ENCODE measurements at places on chromosomes 2 and 18.

DNA sequence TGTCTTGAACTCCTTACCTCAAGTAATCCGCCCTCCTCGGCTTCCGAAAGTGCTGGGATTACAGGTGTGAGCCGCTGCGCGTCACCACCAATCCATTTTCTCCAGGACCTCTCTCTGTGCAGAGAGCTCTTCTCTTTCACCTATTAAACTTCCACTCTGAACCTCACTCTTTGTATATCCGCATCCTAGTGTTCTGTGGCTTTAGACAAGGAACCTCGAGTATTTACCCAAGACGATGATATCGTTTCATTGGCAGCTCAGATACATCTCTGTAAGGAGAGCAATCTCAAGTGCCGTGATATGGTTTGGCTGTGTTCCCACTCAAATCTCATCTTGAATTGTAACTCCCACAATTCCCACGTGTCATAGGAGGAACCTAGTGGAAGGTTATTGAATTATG, 15.1 kb upstream of the WDR33 start:
- no peak for DNase-seq

- DNase-seq = no peak
Measured at GRCh38 chr18:6537475-6537874, 122.8 kb upstream of the L3MBTL4 start.

GRCh38 chr2:95106081-95106480, 15.5 kb downstream of the MRPS5 start:
- DNase-seq = no peak

DNA sequence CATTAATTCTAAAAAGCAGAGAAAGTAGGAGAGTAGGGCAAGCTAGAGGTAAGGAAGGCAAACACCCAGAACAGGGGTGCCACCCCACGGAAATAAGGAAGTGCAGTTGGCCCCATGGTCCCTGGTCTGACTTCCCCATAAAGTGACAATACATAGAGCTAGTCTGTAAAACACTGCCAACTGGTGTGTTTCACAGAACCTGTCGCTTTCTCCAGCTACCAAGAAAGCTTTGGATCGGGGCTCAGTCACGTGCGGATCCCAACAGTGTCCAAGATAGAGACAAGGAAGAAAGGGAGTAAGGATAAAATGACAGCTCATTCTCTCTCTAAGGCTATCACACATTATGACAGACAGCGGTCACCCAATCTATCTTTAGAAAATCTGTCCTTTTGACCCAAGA, 36.4 kb downstream of the TBC1D8 start:
- DNase-seq = no peak

GRCh38 chr18:56407646-56408180, 230.7 kb downstream of the TXNL1 start:
- no peak for DNase-seq

- no peak for DNase-seq
Measured at GRCh38 chr2:137801228-137801627, 163.0 kb upstream of the HNMT start.

DNA sequence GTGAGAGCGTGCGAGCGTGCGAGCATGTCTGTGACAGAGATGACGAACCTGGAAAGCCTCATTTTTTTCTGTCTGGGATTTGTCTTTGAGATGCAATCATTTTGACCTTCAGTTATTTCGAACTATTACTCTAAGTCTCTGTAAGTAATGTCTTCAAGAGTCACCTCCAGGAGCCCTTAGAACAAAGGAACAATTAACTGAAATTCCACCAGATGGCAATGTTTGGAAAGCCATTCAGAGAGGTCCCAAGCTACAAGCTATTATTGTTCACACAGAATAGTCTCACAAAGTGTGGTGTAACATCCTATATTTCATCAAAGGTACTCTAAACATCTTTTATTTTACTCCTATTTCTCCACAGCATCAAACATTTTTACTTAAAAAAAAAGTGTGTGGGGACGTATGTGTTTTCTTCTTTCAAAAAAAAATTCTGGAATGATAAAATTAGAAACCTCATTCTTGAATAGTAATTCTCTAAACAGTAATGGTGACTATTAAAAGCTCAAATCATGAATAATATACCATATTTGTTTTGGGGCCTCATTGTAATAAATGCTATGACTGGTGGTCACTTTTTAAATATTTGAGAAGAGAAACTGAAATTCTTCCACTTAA, 35.1 kb upstream of the MAPRE2 start:
- no peak for DNase-seq

- DNase-seq = no peak
Measured at GRCh38 chr2:11017921-11018320, 106.2 kb downstream of the KCNF1 start.

DNA sequence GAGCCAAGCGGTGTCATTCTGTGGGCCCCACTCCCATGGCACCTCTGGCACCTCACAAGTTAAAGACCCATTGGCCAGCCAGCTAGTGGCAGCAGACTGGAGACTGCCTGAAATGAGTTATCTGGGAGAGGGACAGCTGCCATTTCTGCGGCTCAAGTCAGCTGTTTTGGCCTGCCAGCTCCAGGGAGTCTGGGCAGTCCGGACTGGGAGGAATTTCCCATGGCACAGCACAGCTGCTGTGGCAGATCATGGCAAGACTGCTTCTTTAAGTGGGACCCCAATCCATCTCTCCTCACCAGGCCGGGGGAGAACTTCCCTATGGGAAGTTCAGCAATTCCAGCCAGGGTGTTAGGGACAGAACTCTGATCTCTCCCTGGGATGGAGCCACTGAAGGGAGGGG, 2187.6 kb upstream of the CELF4 start:
- DNase-seq = no peak

DNA sequence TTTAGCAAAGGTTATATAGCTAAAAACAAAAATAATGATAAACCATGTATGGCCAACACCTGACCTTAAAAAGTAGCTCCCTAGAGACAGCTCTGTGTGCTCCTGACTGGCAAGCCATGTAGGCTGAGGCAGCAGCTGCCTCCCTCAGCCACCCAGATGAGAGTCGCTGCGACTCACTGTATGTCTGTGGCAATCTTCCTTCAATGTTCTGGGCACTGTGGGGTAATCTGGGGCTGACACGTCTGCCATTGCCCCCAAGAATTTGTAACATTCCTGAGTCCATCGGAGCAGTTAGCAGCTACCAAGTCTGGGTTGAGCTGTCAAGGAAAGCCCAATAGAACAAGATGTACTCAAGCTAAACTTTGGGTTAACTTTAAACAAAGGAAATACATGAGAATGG, 106.4 kb upstream of the DAPL1 start:
- DNase-seq = no peak

- DNase-seq = no peak
Measured at GRCh38 chr2:9631878-9632700, 1.3 kb upstream of the YWHAQ start.

DNA sequence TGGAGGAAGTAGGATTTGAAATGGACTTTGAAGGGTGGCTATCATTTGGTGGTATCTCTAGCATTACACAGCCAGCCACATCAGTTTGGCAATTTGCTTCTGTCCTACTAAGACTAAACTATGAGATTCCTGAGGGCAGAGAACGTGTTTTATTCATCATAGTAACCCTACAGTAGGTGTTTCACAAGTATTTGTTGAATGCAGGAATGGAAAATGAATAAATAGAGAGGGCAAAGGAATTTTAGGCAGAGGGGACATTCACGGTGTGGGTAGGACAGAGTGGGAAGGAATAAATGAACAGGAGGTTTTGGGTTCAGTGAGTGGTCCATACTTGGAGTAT, 15.7 kb upstream of the GPR39 start:
- no peak for DNase-seq

DNA sequence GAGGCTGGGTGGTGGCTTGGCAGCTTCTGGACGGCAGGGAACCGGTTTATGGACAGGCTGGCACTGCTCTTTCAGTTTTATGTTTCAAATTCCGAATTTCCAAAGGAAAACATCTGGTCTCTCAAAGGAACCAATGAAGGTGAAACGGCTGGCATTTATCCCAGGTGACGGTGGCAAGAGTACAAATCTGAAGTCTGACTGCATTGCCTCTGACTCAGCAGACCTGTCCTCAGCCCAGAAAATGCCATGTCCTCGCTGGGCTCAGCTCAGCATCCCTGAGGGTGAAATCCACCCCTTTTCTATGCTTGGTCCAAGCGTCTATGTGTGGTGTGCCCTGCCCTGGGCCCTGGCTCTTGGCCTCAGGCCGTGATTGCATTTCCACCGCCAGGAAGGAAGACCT, 38.1 kb downstream of the NAPG start:
- no peak for DNase-seq

- DNase-seq = no peak
Measured at GRCh38 chr2:222827417-222827816, 33.4 kb upstream of the ACSL3 start.

- DNase-seq = no peak
Measured at GRCh38 chr2:229408356-229408755, 137.3 kb upstream of the PID1 start.

- DNase-seq = no peak
Measured at GRCh38 chr2:12097859-12098258, 351.4 kb downstream of the LPIN1 start.

DNA sequence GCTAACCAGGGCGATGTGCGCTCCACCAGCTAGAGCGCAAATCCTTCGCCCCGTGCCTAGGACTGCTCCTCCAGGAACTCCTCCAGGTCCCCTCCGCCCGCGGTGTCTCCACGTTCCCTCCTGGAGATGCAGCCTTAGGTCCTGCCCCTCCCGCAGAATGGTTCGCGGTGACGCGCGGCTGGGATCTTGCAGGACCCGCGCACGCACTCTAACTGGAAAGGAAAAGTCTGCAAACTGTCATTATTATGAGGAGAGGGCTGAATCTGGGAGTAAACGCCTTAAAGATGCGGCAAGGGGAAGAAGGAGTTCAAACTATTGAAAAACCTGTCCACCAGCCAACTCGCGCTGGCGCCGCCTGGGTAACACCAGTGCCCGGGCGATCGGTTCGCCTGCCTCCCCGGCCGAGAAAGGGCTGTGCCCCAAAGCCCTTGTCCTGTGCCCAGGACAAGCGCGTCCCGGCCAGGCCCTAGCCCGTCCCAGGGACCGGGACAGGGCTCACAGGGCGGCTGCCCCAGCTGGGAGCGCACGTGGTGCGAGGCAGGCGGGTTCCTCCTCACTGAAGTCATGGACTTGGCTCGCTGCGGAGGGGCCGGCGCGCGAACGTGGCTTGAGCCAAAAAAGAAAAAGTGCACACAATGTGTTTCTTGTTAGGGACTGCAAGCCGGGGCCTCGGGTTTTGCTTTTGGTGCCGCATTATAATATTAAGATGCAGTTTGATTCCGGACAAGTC, 5.5 kb upstream of the ID2 start:
- no peak for DNase-seq

DNA sequence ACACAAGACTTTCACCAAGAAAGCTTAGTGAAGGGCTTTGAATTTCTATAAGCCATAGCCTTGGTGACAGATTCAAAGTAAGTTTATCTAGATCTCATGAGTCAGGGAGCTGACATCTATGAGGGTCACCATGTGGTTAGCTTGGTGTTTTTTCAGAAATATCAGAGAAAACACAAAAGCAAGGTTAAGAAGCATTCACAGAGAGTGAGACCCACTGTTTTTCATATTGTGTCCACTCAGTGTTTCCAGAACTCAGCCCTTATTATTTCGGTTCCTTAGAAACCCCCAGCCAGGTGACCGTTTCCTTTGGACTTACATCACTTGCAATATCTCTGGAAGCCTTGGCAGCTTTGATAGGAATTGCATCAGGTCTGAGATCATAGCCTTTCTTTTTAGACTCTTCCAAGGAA, 76.6 kb downstream of the NEB start:
- no peak for DNase-seq

GRCh38 chr18:57579934-57580333, 6.6 kb downstream of the FECH start:
- no peak for DNase-seq

GRCh38 chr2:195756218-195756942, 99.4 kb downstream of the SLC39A10 start:
- DNase-seq = no peak

- no peak for DNase-seq
Measured at GRCh38 chr18:49017813-49018553, 67.2 kb upstream of the SMAD7 start.

DNA sequence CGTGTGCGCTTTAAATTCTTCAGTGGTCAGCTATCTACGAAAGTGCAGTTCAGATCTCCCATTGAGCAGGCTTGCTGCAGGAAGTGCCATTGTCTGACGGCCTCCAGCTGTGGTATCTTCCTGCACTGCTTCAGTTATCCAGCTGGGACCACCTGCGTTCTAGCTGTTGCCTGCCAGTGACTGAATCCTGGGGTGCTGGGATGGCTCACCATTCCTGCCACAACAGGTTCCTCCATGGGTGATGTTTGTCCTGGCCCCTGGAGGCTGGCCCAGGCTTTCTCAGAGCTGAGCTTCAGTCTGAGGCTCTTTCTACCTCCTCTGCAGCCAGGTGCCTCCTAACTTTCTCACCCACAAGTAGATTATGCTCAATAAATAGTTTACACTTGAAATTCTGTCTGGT, 498.5 kb upstream of the HS6ST1 start:
- DNase-seq = no peak

GRCh38 chr18:25141886-25142285, 210.1 kb downstream of the ZNF521 start:
- no peak for DNase-seq

GRCh38 chr18:48721312-48721711, 182.5 kb downstream of the CTIF start:
- DNase-seq = no peak

DNA sequence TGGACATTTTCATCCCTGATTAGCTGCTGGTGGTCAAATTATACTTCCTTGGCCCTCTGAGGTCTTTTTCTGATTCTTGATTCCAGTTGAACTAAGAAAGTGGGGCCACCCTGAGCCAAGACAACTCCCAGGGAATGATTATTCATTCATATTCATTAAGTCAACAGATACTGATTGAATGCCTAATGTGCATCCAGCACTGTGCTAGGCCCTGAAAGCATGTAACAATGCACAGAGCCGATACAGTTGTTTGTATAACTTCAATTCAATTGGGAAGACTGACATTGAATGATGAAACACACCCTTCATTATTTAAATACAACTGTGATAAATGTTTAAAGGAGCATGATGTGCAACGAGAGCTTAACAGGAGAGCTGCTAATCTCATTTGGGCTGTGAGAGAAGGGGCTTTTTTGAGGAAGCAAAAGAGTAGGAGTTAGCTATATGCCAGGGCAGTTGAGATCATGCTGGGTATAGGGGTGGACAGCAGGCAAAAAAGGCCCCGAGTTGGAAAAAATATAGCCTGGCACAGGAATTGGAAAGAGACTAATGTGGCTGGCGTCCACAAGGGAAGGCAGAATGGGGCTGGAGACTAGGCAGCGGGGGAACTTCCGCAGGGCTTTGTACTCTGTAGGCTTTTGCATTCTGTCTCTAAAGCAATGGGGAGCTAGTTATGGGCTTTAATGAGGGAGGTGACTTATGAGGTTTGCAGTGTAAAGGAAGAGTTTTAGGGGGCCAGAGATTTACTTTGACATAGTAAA, 57.2 kb upstream of the ACVR1 start:
- DNase-seq = no peak

DNA sequence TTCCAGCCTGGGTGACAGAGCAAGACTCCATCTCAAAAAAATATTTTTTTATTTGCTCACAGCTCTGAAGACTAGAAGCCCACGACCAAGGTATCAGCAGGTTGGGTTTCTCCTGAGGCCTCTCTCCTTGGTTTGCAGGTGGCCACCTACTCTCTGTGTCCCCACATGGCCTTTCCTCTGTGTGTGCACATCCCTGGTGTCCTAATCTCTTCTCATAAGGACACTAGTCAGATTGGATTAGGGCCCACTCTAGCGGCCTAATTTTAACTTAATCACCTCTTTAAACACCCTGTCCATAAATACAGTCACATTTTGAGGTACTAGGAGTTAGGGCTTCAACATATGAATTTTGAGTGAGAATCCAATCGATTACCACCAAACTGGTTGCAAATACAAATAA, 2.0 kb upstream of the RAB3GAP1 start:
- no peak for DNase-seq
